ENCODE measurements at places on chromosomes 4 and X.

DNA sequence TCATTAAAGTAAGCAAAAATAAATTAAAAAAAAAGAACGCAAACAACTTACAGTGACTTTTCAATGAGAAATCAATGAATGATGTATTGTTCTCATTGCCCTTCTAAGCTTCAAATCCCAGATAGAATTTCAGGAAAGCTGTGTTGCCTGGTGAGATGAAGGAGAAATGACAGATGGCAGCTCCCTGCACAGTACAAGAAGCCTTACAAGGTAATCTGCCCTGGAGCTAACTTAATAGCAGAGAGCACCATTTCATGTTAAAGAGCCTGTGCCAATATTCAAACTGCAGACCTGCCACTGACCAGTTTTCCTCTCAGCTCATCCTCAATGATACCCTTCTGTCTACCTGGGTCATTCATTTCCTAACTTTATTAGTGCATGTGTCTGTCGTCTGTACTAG lies 54.0 kb downstream of the GC start:
- DNase-seq = no peak

DNA sequence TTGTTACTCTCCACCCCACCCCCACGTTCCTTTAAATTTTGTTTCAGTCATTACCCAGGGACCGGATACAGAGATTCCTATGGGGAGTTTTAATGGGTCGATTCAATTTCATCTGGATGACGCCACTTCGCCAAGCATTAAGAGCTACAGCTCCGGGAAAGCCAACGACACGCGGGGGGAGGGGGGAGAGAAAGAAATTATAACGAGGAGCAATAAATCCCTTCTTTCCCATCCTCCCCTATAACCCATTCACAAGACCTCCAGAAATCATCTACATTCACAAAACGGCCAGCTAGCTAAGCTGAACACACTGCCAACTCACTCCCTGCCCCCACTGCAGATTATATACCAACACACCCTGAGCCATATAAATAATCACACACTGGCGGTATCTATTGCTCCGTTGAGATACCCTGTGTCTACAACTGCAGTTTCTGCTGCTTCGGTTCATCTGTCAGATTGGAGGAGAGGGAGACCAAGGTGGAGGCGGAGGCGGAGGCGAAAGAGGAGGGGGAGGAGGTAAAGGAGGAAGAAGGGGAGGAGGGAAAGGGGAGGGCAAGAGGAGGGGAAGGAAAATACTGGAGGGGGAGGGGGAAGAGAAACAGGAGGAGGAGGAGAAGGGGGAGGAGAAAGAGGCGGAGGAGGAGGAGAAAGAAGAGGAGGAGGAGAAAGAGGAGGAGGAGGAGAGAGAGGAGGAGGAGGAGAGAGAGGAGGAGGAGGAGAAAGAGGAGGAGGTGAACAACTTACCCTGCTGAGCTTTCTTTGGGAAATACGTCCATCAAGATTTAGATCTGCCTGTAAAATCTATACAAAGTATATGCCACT lies 113.9 kb upstream of the VAMP7 start:
- DNase-seq = no peak

- DNase-seq = no peak
These were observed at the start of gene MAGEE2 for GRCh38 chrX:75784680-75785491. Gene MAGEE2, minus strand, starts transcription at chrX:75785254. Its CDS starts 203 bp downstream, at chrX:75785051.

- no peak for DNase-seq
These were observed 30.9 kb upstream of the HHIP start for GRCh38 chr4:144614850-144615585.

GRCh38 chr4:113825272-113825671 lies 63.7 kb upstream of the CAMK2D start:
- DNase-seq = no peak

DNA sequence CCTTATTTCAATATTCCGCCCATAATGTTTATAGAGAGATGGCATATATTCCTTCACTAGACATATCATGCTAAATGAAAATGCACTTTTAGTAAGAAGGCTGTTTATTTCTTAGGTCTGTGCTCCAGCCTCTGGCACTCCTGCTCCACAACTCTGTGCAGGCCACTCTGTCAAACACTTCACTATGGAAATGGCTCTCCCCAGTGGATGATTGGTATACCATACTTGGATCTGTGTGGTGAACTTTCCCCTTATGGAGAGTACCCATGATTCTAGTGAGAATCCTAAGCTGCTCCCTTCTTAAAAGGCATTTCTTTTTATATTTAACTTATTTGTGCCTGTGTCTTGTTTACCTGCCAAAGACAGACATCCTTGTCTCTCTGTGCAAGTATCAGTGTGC lies 480.1 kb upstream of the GALNT7 start:
- DNase-seq = no peak

DNA sequence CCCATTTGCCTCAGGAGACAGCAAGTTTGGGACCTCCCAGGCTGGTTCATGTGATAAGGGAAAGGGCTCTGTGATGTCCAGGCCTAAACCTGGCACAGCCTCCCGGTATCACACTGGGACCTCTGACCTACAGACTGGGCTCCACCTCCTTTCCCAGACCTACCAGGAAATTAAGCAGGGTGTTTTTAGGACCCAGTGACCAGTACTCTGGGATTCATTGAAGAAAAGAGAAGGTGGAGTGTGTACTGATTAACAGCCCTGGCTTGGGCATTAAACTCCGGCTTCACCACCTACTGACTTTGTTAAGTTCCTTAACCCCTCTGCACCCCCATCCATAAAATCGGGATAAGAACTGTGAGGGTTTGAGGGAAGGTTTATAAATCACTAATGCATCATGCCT lies 28.6 kb downstream of the ASB9 start:
- DNase-seq = no peak

DNA sequence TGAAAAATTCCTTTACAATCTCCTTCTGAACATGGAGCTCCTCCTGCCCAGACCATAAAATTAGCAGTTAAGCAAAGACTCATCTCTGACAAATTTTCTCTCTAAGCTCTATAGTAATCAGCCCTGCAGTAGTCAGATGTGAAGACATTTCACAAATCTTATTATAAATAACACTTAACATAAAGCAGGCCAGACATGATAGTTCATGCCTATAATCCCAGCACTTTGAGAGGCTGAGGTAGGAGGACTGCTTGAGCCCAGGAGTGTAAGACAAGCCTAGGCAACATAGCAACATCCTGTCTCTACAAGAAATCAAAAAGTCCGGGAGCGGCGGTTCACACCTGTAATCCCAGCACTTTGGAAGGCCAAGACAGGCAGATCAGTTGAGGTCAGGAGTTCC lies 29.9 kb downstream of the TRMT2B start:
- DNase-seq = no peak

DNA sequence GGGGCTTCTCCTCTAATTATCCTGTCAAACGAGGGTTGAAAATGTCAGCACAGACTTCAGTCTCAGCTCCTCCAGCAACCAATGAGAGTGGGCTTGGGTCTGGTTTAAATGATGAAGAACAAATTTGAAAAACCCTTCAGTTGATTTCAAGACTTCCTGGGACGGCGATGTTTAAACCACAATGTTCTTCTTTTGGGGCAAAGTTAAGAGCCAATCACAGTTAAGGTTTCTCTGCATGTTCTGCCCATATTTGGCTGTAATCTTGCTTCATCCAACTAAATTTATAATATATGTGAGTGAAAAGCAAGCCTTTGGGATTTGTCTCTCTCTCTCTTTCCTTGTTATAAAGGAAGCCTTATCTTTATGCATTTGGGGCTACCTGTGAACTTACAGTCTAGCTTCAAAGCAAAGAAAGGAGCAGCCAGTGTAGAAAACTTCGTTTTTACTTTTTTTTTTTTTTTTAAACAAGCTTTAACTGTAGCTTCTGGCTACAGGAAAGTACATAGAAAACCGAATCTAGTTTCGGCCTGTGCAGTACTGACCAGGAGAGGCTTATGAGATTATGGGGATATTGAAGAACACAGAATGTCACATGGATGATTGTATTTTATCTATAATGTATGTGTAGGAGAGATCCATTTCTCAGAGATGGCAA lies 46.8 kb upstream of the FAM9C start:
- DNase-seq = peak; percentile 90

- peak; percentile 73 for DNase-seq
These were observed 9.8 kb upstream of the ATP2B3 start for GRCh38 chrX:153507484-153508178.

GRCh38 chr4:2087170-2087569 lies 28.0 kb downstream of the NAT8L start:
- no peak for DNase-seq

DNA sequence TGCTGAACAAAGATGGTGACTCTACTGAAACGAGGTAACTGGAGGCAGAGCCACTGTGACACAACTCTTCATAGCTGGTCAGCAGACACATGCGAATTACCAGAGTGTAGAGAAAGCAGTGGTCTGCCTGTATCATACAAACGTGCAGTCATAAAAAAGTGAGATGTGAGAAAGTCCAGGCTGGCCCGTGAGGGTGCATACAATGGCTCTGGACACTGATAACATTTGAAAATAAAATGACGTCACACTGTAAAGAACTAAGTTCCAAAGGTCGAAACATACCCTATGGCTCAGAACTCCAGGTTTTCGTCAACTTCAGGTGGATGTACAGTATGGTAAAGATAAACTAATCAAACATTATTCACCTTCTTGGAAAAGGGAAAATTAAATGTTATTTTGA lies 95.7 kb downstream of the SHISA3 start:
- DNase-seq = no peak

DNA sequence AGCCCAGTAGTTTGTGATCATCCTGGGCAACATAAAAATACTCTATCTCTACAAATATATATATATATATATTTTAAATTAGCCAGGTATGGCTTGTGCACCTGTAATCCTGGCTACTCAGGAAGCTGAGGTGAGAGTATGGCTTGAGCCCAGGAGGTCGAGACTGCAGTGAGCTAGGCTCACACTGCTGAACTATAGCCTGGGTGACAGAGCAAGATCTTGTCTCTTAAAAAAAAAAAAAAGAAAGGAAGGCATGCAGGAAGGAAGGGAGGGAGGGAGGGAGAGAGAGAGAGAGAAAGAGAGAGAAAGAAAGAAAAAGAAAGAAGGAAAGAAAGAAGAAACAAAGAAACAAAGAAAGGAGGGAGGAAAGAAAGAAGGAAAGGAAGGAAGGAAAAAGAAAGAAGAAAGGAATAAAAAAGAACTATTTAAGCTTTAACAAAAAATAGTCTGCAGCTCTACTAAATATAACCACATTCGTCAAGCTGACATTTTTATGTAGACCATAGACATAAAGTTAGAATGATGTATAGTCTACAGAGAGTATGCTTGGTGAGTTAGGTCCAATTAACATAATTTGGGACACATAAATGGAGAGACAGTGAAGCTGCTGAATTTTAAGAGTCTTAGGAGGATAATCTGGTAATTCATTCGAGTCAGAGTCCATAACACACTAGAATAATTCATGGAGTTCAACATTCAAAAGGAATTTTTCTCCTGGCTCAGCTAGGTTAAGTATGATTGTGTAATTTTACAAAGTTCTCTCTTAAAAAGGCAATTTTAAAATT lies 111.9 kb downstream of the GLRA3 start:
- no peak for DNase-seq

- DNase-seq = no peak
These were observed 8.8 kb downstream of the ENPEP start for GRCh38 chr4:110484767-110485166.
